Muscle of leg (tissue), 16 donors: ENCODE measurements at places on chromosomes 1 and 21.

DNA sequence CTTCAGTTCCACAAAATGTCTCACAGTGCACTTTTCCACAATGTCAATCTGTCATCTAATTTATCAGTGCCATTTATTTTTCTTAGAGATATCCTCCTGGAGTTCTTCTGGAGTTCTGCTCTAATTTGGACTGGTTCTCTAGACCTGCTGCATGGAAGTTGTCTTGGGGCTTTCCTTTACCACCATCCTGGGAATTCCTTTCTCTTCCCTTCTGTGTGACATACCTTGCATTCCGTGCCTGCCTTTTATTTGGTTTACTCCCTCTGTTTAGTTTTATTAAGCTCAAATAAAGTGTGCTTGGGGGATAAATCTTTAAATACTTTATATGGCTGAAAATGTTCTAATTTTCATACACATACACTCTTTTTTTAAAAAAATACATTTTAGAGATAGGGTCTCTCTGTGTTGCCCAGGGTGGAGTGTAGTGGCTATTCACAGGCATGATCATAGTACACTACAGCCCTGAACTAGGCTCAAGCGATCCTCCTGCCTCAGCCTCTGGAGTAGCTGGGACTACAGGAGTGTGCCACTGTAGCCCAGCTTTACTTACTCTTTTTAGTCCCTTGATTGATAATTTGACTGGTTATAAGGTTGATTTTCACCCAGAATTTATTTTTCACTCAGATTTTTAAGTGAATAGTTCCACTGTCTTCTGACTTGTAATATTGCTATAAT, 14.4 kb downstream of the MTF2 start:
- no peak for DNase-seq

GRCh38 chr21:45322960-45323461, 35.3 kb upstream of the POFUT2 start:
- DNase-seq, result no peak

DNA sequence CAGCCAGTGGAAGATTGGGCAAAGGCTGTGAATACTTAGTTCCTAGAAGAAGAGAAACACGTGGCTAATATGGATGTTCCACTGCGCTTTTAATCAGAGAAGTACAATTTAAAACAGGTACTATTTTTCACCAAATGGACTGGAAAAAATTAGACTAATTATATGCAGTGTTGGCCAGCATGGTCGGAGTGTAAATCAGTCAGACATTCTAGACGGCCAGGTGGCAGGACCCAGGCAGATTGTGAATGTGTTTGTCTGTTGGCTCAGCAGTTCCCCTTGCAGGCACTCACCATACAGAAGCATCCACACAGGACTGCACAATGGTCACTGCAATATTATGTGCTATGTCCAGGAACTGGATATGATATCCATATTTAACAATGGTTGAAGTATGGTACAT, 23.9 kb upstream of the SLC25A34 start:
- no peak for DNase-seq

DNA sequence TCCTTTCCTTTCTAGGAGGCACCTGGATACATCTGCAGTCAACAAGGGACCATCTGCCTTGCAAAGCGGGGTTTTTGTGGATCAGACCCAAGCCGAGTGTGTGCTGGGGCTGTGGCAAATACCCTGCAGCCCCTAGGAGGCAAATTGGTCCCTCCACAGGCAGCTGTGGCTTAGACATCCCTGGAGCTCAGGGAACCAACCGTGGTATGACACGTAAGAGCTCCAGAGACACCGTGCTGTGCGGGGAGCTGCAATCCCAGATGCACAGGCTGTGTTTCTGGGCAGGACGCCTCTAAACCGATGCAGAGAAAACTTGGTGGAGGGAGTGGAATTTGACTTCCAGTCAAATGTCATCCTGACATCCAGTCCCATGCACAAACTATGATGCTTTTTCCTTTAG, 141.5 kb downstream of the KAZN start:
- DNase-seq, result no peak

- DNase-seq, result peak; percentile 79
Measured at GRCh38 chr1:196558411-196558810, 49.8 kb downstream of the KCNT2 start.

GRCh38 chr1:77978293-77978968, 441 bp downstream of the FUBP1 start:
- peak; percentile 97 for DNase-seq

- DNase-seq, result no peak
Measured at GRCh38 chr1:2594641-2595131, 8.1 kb downstream of the PRXL2B start.

- DNase-seq, result no peak
Measured at GRCh38 chr1:100936194-100936967, 40.5 kb downstream of the SLC30A7 start.

DNA sequence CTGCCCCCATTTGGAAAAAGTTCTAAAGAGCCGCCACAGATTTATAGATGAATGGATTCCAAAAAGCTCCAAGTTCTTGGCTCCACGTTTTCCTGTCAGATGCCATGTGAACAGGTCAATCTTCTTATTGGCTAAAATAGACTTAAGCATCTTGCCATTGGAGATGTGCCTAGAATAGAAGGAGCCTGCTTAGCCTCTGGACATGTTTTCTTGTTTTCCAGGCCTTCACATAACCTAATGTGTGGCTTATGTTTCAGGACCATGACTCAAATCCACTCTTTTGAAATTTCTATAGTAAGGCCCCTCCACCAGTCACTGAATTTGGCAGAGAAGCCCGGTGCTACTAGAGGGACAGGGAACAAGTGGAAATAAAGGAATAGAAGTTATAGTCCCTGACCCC, 31.5 kb downstream of the PHC2 start:
- DNase-seq, result no peak

DNA sequence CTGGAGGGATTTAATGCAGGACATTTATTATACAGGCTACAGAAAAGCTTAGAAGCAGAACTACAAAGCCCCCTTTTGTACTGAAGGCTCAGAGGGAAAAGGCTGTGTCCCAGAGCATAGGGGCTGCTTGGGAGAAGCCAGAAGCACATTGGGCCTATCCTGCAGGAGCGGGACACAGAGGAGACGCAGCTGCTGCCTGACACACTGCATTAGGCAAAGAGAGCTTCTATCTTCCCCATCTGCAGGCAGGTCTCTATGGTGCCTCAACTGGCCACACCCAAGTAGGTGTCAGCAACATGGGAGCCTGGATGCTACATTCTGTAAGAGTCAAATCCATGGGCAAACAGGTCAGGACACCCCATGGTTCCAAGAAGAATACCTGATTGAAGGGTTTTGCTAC, 595.9 kb downstream of the AJAP1 start:
- DNase-seq, result no peak

DNA sequence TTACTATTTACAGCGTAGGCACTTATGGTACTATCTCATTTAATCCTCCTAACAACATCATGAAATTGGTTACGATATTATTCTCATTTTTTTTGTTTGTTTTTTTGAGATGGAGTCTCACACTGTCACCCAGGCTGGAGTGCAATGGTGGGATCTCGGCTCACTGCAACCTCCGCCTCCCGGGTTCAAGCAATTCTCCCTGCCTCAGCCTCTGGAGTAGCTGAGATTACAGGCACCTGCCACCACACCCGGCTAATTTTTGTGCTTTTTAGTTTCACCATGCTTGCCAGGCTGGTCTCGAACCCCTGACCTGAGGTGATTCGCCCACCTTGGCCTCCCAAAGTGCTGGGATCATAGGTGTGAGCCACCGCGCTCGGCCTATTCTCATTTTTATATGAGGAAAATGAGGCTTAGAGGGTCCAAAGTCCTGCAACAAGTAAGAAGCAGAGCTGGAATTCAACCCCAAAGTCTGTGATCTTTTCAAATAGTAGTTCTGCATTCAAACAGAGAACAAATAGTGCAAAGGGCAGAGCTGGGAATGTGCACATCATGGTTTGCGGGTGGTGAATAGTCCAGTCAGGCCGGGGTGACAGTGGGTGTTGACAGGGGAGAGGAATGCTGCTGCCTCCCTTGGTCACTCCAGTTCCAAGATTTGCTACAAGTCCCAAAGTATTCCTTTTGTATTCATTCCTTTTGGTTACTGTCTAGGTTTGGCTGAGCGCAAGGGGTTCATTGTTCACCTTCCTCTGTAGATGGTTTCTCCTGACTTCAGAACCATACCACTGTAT, 4.6 kb downstream of the PRUNE1 start:
- no peak for DNase-seq

DNA sequence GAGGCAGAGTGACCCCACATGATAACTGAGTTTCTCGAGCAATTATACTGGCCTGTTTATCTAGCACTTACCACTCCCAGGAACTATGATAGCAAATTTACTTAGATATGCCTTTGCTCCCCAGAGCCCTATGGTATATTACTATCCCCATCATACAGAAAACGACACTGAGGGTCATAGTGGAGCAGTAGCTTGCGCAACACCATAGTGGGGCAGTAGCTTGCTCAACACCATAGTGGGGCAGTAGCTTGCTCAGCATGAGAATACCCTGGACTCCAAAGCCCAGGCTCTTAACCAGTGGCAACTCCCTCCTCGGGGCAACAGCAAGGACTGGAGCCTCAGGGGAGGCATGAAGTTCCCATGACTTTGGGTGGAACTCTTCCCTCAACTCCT, 211.9 kb downstream of the NPHP4 start:
- no peak for DNase-seq

- no peak for DNase-seq
Measured at GRCh38 chr1:203649551-203649998, 22.9 kb downstream of the ATP2B4 start.

DNA sequence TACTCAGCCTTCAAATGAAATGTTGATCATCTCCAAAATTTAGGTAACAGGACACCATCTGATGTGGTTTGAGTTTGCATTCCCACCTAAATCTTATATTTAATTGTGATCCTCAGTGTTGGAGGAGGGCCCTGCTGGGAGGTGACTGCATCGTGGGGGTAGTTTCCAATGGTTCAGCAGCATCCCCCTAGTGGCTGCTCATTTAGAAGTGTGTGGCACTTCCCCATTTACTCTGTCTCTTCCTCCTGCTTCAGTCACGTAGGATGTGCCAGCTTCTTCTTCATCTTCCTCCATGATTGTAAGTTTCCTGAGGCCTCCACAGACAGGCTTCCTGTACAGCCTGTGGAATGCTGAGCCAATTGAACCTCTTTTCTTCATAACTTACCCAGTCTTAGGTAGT, 731.2 kb downstream of the USP25 start:
- DNase-seq, result no peak

- no peak for DNase-seq
Measured at GRCh38 chr1:196376630-196377328, 231.5 kb downstream of the KCNT2 start.

DNA sequence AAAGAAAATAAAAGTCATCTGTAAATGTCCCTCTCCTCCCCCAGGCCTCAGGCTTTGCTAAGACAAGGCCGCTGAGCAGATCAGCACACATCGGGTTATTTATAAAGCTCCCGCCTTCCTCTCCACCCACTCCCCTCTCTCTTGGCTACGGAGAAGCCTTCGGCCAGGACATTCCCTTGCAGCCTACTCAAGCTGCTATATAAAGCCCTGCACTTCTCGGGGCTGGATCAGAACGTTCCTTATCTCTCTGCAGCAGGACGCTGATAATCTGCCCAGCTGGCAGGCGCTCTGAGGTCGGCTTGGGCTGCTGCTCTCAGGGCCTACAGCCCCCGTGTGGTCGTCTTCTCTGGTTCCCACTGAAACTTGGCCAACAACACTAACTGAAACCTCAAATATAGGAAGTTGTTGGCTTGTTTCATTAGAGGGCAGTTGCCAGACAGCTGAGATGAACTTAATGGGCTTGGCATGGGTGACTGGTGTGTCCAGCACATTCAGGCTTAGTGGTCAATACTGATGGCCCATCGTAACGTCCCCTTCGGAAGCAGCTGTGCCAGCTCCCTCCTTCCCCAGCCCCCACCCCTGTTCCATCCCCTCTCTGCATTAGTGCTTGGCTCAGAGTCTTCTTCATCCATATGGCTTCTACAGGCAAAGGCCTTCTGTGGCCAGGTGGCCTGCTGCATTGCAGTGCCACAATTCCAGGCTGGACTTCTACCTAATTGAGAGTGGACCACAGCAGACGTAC, 64.6 kb downstream of the IER5 start:
- peak; percentile 93 for DNase-seq

DNA sequence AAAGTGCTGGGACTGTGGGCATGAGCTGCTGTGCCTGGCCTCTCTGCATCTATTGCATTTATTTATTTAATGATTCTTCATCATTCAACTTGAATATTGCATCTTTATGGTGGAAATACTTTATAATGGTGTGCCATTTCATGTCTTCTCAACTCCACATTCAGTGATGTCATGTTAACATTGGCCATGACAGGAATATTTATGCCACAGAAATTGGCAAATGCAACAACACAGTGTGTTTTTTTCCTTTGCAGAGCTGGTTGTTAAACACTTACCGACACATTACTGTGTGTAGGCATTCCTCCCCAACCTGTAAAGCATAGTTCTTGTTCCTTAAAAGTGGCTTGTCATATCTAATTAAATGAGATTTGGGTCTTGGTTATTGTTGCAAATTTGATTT, 57.4 kb upstream of the WDR26 start:
- DNase-seq, result no peak

GRCh38 chr1:231518485-231519034, 9.9 kb upstream of the TSNAX start:
- peak; percentile 10 for DNase-seq

DNA sequence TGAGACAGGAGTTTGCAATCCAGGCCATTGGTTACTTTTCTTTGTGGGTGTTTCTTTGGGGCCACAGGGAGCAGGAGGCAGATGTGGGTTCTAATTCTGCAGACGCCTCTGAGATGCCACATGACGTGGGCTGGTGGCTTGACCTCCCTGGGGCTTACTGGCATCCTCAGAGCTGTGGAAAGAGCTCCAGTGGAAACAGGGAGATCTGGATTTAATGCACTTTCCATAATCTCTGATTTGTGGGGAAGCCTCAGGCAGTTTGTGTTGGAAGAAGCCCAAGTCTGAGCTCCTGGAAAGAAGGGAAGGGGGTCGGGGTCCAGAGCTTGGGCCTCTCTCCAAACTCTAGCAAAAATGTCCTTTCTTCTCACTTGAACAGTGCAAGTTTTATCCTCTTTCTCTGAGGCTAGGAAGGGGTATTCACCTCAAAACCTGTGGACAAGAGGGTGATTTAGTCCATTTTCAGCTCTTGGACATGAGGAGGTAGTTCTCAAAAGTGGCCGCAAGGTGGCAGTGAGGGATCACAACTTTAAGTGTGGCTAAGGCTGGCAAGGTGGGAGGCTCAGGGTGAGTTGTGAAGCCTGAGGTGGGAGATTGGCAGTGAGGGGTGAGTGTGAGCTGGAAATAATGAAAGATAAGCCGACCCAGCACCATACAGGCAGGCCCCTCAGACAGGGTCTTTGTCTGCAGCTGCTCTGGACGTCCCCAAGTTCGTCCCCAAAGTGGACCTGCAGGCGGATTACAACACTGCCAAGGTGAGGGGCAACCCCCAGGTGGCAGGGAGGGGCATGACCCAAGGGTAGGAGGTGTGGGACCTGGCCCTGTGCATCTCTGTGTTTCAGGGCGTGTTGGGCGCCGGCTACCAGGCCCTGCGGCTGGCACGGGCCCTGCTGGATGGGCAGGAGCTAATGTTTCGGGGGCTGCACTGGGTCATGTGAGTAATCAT, 9.2 kb downstream of the IKBKE start:
- DNase-seq, result peak; percentile 81
